ENCODE measurements at places on chromosomes 12 and 14.

DNA sequence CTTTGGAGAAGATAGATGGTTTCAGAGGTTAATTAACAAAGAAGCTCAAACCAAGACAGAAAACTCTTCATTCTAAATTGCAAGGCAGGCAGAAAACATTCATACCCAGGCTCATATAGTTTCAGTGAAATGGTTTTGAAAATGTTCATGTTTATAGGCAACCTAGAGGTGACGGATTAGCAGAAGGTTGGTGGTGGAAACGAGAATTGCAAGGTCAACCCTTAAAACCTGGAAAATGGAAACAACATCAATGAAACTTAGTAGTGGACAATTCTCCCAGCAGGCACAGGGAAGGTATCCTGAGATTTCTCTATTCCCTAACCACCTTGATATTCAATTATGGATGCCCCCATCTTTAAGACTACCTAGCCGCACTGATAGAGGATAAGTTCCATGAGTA, 965 bp downstream of the CD163 start:
- DNase-seq = no peak

DNA sequence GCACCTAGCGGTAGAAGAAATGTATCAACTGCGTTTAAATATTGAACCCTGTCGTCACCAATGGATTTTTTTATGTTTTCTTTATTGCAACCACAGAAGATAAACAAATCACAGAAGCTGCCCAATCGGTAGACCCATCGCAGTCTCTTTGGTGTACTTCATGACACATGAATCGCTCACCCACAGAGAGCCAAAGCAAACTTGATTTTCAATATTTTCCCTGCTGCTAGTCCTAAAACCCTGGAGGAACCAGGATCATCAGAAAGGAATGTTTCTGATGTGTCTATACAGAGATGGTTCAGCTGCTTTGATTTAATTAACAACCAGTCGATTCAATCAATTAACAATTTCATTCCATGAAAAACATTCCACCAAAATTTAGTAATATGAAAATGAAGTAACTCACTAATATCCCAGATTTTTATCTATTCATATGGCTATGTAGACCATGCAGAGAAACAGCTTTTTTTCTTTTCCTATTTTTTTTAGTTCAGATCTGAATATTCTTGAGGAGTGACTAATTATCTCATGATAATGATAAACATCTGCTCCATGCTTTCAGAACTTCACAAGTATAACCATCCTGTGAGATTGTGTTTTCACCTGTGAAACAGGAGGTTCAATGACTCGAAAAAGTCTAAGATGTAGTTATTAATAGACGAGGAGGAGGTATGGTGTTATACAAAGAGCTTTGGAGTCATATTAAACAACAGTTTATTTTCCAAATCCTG, 46.1 kb downstream of the DIO2 start:
- no peak for DNase-seq

GRCh38 chr14:102606296-102606695, 13.8 kb downstream of the RCOR1 start:
- DNase-seq = no peak

DNA sequence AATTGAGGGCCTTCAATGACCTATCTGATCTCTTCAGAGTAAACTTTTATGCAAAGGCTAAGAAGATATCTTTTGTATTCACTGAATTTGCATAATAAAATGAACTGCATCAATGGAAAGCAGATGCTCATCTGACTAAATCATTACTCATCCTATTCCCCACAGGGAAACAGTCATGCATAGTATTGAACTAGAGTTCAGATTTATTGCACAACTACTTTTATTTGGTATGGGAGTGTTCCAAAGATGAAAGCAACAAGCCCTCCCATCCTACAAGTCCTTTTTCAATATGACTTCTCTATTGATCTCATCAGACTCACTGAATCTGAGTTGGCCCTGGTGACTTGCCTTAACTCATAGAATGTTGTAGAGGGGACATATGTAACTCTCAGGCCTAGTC, 159.8 kb downstream of the KITLG start:
- DNase-seq = no peak

DNA sequence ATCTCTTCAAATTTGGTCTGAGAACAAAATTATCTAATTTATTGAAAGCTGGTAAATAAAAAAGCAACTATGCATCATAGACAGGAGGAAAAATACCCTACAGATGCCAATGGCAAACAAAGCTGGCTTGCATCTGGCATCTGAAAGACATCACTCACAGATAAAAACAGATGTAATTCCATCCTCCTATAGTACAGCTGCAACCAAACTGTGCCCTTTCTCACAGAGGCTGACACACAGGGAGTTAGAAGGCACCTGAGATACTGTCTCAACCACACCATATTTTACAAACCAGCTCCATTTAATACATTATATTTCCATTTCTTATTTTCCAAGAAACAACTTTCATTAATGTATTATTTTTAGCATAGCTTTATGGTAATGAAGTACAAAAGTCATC, 39.4 kb downstream of the DUSP16 start:
- DNase-seq = no peak

- DNase-seq = no peak
Observed at GRCh38 chr14:24274101-24274543, 2.7 kb upstream of the RABGGTA start.

- no peak for DNase-seq
Observed at GRCh38 chr12:100484183-100484886, 10.7 kb downstream of the NR1H4 start.

- DNase-seq = no peak
Observed at GRCh38 chr12:52790427-52791270, 5.3 kb downstream of the KRT3 start.

Measured in NCI-H1092 (cell line).